ENCODE measurements at places on chromosomes 13 and 19.
A peak's percentile ranks its signal among the peaks of the same experiment; 100 is the strongest.

GRCh38 chr13:104357174-104357573 is 1291.0 kb upstream of the SLC10A2 start:
- no peak for DNase-seq

- no peak for DNase-seq
These were observed 5.7 kb downstream of the ATP4A start for GRCh38 chr19:35557539-35558399.

DNA sequence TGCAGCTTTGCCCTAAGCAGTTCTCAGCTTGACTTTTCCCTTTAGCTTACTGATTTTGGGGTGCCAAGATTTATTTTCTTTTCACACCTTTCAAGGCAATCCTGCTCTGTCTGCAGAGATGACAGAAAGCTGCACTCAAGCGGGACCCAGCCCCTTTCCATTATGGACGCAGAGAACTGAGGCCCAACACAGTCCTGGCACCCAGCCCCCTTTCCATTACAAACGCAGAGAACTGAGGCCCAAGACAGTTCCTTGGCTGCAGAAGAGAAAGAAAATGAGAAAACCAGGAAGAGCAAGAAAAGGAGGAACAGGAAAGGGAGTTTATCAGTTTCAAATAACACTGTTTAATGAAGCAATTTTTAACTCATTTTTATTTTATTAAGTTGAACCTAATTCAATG is 36.8 kb upstream of the ATP11A start:
- DNase-seq, result no peak

- peak; percentile 79 for DNase-seq
These were observed 3.1 kb downstream of the RANBP3 start for GRCh38 chr19:5974721-5975387.

GRCh38 chr19:51541458-51542357 is 10.2 kb upstream of the SIGLEC6 start:
- DNase-seq, result no peak

DNA sequence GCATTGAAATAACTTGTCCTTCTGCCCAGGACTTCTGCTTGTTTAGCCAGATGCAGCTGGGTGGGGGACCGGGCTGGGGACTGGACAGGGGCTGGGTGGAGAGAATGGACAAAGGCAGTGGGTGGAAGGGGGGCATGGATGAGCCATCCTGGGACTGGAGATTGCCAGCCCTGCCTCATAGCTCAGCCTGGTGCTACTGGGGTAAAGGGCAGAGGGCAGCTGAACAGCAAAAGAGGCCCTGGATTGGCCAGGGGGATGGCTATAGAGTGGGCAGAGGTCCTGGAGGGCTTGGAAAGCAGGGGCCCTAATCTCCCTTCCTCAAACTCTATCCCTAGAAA is 17.7 kb upstream of the PLAUR start:
- DNase-seq, result no peak

Data from NCI-H510A treated with DMSO at 0.1 percent for 48 hours (cell line).